Ovary (tissue), 10 donors: ENCODE measurements at places on chromosomes 1 and 21.

DNA sequence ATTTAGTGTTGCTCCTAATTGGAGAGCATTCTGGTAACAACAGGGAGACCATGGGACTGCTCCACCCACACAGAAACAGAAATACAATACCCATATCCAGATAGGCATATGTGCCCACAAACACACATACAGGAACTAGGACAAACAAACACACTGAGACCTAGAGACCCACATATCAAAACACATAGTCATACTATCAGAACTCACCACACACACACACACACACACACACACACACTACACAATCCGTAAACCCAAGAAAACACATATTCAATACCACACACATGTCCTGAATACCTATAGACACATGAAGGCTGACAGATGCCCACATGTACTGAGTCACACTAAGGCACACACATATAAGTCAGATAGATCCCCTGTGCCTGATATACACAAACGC is 3.5 kb upstream of the NFASC start:
- DNase-seq = no peak

DNA sequence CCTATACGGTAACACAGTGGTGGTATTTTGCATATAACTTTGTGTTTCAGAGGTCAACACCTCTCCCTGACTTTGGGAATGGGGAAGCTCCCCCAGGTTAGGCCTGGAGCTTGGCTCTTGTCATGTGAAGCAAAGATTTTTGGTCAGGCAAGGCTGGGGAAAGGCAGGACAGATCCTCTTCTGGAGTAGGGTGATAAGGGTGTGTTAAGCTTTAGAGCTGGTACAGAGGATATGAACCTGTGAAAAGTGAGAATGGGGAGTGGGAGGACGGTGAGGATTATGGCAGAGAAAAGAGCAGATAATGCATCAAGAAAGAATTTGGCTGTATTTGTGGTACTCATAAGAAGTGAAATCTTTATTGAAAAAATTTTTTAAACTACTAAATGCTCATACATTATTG is 2.3 kb downstream of the RPF1 start:
- no peak for DNase-seq

DNA sequence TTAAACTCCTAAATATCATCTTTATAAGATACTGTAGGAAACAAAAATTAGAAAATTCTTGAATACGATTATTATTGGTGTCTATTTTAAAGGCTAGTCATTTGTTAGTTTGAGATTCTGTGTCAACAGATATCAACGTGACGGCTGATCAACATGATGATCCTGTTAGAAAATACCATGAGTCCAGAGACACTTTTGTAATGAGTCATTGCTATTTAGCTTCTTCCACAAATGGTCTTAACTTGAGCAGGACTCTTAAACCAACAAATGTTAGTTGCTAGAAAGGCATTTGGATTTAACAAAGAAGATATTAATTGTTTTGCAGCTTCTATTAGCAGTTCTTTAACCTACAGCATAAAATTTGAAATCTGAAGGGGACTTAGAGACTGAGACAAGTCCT is 131.2 kb downstream of the TGFB2 start:
- DNase-seq = no peak

DNA sequence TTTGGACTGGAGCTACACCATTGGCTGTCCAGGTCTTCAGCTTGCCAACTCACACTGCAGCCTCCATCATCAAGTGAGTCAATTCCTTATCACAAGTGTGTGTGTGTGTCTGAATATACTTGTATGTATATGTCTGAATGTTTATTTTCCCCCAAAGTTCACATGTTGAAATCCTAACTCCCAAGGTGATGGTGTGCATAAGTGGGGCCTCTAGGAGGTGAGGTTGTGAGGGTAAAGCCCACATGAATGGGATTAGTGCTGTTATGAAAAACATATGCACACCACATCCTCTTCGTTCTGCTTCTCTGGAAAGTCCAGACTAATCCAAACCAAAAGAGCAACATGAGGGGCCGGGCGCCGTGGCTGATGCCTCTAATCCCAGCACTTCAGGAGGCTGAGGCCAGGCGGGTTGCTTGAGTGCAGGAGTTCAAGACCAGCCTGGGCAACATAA is 48.7 kb upstream of the LBR start:
- no peak for DNase-seq

- no peak for DNase-seq
Measured at GRCh38 chr21:36212513-36212780, 55.8 kb downstream of the DOP1B start.

DNA sequence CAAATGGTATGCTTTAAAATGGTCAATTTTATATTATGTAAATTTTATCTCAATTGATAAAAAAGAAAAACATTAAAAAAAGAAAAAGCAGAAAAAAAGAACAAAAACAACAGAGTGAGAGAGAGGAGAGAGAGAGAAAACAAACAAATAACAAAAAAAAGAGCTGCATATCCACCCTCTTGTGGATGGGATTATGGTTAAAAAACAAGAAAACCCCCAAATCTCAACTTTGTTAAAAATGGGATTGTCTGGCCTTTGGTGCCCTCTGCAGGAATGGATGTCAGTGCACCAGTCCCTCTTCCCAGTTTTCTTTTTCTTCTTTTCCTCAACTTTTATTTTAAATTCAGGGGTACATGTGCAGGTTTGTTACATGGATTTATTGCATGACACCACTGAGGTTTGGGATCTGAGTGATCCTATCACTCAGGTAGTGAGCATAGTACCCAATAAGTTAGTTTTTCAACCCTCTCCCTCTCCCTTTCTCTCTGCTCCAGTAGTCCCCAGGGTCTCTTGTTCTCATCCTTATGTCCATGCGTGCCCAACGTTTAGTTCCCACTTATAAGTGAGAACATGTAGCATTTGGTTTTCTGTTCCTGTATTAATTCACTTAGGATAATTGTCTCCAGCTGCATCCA is 28.1 kb downstream of the RNF187 start:
- peak; percentile 53 for DNase-seq

DNA sequence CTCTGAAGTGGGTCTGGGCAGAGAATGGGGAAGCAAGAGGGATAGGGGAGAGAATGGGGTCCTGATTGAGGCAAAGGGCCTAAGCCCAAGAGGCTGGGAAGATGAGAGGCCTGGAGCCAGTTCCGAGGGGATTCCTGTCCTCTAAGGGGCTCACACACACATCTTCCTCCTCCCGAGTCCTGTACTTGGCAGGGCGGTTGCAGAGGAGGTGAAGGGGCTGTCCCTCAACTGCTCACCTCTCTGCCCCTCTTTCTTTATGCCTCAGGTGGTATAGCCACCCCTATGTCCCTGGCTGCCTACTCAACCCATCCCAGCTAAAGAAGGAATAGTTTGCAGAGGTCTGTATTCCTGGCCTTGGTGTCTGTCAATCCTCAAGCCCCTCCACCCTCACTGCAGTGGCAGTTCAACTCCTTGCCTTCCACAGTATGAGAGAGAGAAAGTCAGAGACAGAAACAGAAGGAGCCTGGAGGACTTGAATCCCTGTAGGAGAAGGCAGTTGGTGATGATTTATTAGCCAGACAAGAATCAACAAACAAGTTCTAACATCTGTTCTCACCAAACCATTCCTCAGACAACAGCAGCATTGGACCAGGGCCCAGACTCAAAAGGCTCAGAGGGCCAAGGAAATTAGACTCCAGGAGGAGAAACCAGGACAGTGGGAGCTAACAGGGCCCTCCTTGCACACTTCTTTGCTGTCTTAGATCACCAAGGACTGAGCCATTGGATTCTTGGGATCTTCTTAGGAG is 10.7 kb downstream of the SH2D2A start:
- peak; percentile 61 for DNase-seq

- DNase-seq = no peak
Measured at GRCh38 chr21:46368533-46369285, 44.8 kb downstream of the PCNT start.

DNA sequence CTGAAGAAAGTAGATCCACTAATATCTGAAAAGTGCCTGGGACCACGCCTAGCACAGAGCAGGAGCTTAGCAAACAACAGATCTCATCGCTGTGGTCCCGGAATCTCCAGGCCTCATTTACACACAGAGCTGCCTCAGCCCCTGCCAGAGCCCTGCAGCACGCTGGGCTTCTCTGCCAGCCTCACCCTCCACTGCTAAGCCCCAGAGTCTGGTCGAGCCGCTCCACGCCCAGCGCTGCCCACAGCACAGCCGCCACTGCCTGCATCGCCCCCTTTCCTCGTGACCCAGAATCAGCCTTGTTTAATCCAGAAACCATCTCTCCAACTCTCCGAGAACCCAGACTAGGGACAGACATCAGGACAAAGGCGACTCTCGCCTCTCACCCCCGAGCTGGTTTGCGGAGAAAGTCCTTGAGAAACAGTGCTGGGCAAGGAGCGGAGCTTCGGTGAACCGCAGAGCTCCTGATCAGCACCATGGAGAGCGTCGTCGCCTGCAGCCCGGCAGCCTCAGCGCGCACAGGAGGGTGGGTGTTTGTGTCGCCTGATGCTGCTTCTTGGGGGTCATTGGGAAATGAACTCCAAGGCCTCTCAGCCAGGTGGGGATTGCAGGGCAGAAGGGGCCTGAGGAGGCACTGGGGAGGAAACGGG is 145.1 kb downstream of the NPHP4 start:
- no peak for DNase-seq

GRCh38 chr1:60185684-60186083 is 112.1 kb upstream of the C1orf87 start:
- DNase-seq = no peak

GRCh38 chr1:243254927-243255790 is at the start of gene CEP170:
Gene CEP170 (minus strand): TSS chr1:243255281. CDS start chr1:243225280, 30,001 bp downstream.
- peak; percentile 97 for DNase-seq
